ENCODE measurements at places on chromosomes 3 and 15. TPM values are rescaled to one million over a fixed set of nuclear protein-coding genes. Genes with fewer than 3 reads are reported as not detected.

GRAMD1C gene
- polyA plus RNA-seq, result 3.9 TPM

DNA sequence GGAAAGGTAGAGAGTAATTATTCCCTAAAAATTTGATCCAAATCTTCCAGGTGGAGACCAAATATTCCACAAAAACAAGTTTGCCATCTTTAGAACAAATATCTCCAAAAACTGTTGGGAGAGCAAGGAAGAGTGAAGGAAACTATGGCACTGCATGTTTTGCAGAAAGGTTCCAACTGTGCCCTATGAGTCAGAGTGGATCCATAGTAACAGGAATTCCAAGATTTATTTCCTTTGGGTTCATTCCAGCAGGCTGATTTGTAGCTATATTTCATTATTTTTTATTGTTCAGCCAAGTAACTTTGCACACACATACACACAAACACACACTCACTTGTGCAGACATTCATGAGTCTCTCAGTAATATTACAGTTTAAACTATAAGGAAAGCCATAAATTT, 459.7 kb upstream of the EPHA6 start:
- no peak overlapping the region for H3K4me3 ChIP-seq
- H3K27me3 ChIP-seq, result no peaks in the 10 kb centered on the region
- no peaks in the 10 kb centered on the region for H3K4me1 ChIP-seq
- no peak for DNase-seq
- H3K36me3 ChIP-seq, result no peaks in the 10 kb centered on the region

- no peaks in the 10 kb centered on the region for H3K27me3 ChIP-seq
- peaks cover 13% of the 10 kb centered on the region for H3K4me1 ChIP-seq
- no peak overlapping the region for H3K4me3 ChIP-seq
- H3K36me3 ChIP-seq, result peaks cover 80% of the 10 kb centered on the region
- H3K27ac ChIP-seq, result peak overlapping the region; percentile 4
These were observed 5.0 kb downstream of the FAM219B start for GRCh38 chr15:74901612-74902063.

- H3K4me1 ChIP-seq, result peaks cover 11% of the 10 kb centered on the region
- H3K27ac ChIP-seq, result peak overlapping the region; percentile 89
- no peak for DNase-seq
- peaks cover 26% of the 10 kb centered on the region for H3K36me3 ChIP-seq
- no peaks in the 10 kb centered on the region for H3K27me3 ChIP-seq
These were observed 2.2 kb downstream of the GLT8D1 start for GRCh38 chr3:52703341-52703740.

DNA sequence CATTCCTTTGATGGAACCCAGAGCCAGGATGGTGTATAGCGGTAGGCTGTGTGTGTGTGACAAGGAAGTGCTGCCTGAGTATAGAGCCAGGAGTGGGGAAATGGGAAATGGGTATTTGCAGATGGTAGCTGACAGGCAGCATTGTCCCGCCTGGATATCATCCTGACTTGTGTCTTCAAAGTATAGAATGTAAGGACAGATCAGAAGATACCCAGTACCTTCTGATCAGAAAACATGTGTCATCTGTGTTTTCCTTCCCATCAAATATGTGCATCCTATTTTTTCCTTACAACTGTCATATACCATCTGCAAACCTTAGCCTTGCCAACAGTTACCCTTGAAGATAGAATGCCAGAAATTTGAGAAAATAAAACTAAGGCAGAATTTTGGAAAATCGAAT, 146.2 kb upstream of the CBLB start:
- H3K27ac ChIP-seq, result no peak overlapping the region
- no peak overlapping the region for H3K4me3 ChIP-seq
- no peaks in the 10 kb centered on the region for H3K4me1 ChIP-seq
- no peaks in the 10 kb centered on the region for H3K27me3 ChIP-seq
- DNase-seq, result no peak

DNA sequence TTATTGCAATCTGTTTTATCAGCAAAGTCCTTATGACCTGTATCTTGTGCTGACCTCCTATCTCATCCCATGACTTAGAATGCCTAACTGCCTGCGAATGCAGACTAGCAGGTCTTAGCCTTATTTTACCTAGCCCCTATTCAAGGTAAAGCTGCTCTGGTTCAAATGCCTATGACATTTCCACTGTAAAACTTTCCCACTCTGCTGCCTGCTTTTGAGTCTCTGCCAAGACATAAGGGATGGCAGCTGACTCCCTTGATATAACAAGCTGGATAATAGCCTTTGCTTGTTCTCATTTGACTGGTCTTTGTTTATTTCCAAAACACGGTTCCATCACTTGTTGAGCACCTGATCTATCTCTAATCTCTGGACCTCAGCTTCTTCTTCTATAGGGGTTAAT, 131.9 kb upstream of the STRIT1 start:
- H3K4me3 ChIP-seq, result no peak overlapping the region
- H3K36me3 ChIP-seq, result no peaks in the 10 kb centered on the region
- no peak overlapping the region for H3K27ac ChIP-seq
- no peaks in the 10 kb centered on the region for H3K27me3 ChIP-seq

DNA sequence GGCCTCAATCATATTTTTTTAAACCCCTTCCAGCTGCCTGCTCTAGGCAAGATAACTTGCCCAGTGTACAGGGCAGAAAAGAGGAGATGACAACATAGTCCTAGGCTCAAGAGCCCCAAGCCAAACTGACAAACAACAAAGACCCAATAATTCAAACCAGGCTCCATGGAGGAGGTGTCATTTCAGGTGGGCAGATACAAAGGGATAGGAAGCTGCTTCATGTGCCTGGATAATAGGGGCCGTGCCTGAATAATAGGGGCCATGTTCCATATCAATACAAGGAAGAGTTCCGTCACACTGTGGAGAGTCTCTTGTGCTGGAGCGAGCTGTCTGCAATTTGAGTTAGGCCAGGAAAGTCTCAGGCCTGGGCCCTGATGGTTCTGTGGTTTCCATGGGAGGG, 35.4 kb upstream of the TRIM71 start:
- H3K36me3 ChIP-seq, result no peaks in the 10 kb centered on the region
- H3K4me3 ChIP-seq, result no peak overlapping the region
- H3K27me3 ChIP-seq, result no peaks in the 10 kb centered on the region
- H3K4me1 ChIP-seq, result peaks cover 8% of the 10 kb centered on the region
- DNase-seq, result no peak

GRCh38 chr3:123635217-123635616, 50.4 kb upstream of the HACD2 start:
- peak; percentile 60 for DNase-seq
- peaks cover 11% of the 10 kb centered on the region for H3K36me3 ChIP-seq
- H3K4me1 ChIP-seq, result peaks cover 73% of the 10 kb centered on the region
- no peaks in the 10 kb centered on the region for H3K27me3 ChIP-seq
- H3K27ac ChIP-seq, result peak overlapping the region; percentile 82

DNA sequence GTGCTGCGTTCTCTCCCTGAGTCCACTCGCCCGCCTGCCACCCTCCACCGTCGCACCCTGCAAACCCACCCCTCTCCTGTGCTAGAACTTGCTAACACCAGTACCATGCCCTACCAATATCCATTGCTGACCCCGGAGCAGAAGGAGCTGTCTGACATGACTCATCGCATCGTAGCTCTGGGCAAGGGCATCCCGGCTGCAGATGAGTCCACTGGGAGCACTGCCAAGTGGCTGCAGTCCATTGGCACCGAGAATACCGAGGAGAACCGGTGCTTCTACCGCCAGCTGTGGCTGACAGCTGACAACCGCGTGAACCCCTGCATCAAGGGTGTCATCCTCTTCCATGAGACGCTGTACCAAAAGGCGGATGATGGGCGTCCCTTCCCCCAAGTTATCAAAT, 4.9 kb upstream of the ALAS1 start:
- DNase-seq, result no peak
- no peak overlapping the region for H3K27ac ChIP-seq
- H3K4me1 ChIP-seq, result peaks cover 73% of the 10 kb centered on the region
- H3K36me3 ChIP-seq, result no peaks in the 10 kb centered on the region
- H3K4me3 ChIP-seq, result no peak overlapping the region

CPLX3 gene
- 0.61 TPM for polyA plus RNA-seq

- no peaks in the 10 kb centered on the region for H3K27me3 ChIP-seq
- DNase-seq, result no peak
- H3K36me3 ChIP-seq, result peaks cover 6% of the 10 kb centered on the region
- H3K27ac ChIP-seq, result no peak overlapping the region
- H3K4me1 ChIP-seq, result peaks cover 71% of the 10 kb centered on the region
These were observed 1.9 kb downstream of the DLG1 start for GRCh38 chr3:197296545-197296944.

DNA sequence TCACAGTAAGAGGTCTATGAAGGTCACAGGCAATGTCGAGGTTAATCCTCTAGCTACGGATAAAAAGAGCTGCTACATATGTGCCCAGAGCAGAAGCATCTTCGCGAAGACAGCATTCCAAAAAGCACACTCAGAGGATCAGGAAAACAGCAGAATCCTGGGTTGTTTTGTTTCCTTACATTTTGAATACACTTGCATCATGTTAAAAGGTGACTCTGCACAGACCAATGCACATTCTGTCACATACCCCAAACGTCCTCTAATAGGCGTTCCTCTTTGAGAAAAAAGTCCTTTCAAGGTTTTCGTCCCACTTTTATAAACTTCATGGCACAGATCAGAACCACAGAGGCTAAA, 52.7 kb downstream of the VGLL4 start:
- H3K27ac ChIP-seq, result peak overlapping the region; percentile 3
- H3K27me3 ChIP-seq, result no peaks in the 10 kb centered on the region
- H3K4me1 ChIP-seq, result peaks cover 47% of the 10 kb centered on the region
- no peak for DNase-seq
- H3K4me3 ChIP-seq, result no peak overlapping the region

PRSS50 gene
- polyA plus RNA-seq, result not detected

DNA sequence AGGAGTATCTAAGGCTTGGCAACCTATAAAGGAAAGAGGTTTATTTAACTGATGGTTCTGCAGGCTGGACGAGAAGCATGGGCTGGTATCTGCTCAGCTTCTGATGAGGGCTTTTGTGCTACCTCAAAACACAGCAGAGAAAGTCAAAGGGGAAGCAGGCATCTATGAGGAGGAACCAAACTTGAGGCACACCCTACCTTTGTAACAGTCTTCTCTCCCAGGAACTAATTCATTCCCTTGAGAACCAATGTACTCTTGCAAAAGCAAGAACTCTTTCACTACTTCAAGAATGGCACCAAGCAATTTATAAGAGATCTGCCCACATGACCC, 109.0 kb downstream of the CGGBP1 start:
- H3K27me3 ChIP-seq, result no peaks in the 10 kb centered on the region
- H3K4me3 ChIP-seq, result no peak overlapping the region
- no peaks in the 10 kb centered on the region for H3K4me1 ChIP-seq
- no peak overlapping the region for H3K27ac ChIP-seq
- H3K36me3 ChIP-seq, result no peaks in the 10 kb centered on the region

DNA sequence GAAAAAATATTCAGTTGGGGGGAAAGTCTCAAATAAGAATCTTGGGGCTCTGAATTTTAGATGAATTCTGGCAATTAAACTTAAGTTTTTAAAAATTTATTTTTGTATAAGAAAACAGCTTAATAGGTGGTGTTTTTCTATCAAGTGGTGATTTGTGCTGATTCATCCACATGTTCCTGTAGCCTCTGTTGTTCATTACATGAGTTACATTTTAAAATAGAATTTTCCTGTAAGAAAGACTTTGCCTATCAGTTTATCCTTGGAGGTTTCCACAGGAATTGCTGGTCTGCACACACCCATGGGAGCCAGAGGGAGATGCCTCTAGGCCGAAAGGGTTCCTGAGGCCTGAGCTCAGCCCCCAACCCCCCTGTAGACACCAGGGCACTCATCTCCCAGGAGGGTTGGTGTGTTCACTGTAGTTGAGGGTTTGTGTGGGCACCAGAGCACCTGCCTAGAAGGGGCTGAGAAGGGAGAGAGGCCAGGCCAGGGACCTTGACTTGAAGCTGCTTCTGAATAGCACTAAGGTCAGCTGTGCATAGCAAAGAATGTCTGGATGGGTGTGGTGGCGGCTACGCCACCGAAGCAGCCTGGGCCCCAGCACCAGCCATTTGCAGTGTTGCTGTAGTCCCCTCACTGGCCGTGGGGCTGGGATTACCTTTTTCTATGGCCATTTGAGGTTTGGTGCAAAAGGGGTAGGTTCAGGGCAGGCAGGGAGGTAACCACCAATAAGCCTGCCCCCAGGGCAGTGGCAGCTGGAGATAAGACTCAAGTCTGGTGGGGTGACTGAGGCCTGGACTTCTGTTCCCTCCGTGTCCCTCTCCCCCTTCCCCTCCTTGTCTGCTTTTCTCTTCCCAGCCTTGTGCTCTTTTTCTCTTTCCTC, 11.9 kb downstream of the DNAJA4 start:
- no peaks in the 10 kb centered on the region for H3K4me1 ChIP-seq
- H3K4me3 ChIP-seq, result no peak overlapping the region
- DNase-seq, result no peak
- H3K27ac ChIP-seq, result no peak overlapping the region
